ENCODE measurements at places on chromosomes 6 and 20.
A peak's percentile ranks its signal among the peaks of the same experiment; 100 is the strongest.

- no peak for DNase-seq
Measured at GRCh38 chr6:67630146-67630545, 1004.9 kb upstream of the ADGRB3 start.

- DNase-seq = peak; percentile 39
Measured at GRCh38 chr6:166997768-166998255, 1.4 kb upstream of the CEP43 start.

GRCh38 chr20:64142590-64142989, 21.7 kb upstream of the MYT1 start:
- no peak for DNase-seq

DNA sequence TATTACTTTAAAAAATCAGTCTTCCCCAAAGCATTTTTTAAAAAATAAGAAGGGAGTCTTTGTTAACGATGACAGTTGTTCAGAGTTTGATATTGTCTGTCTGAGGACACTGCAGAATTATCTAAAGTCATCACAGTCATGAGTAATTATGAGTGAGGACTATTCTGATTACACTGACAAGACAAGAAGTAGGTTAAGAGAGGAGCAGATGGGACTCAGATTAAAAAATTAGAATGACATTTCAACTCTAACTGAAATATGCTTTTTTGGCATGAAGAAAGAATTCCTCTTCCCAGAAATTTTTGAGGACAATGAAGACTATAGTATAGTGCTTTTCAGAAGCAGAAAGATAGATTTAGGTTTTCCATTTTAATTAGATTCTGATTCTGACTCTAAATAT, 456.5 kb downstream of the EPHA7 start:
- no peak for DNase-seq

DNA sequence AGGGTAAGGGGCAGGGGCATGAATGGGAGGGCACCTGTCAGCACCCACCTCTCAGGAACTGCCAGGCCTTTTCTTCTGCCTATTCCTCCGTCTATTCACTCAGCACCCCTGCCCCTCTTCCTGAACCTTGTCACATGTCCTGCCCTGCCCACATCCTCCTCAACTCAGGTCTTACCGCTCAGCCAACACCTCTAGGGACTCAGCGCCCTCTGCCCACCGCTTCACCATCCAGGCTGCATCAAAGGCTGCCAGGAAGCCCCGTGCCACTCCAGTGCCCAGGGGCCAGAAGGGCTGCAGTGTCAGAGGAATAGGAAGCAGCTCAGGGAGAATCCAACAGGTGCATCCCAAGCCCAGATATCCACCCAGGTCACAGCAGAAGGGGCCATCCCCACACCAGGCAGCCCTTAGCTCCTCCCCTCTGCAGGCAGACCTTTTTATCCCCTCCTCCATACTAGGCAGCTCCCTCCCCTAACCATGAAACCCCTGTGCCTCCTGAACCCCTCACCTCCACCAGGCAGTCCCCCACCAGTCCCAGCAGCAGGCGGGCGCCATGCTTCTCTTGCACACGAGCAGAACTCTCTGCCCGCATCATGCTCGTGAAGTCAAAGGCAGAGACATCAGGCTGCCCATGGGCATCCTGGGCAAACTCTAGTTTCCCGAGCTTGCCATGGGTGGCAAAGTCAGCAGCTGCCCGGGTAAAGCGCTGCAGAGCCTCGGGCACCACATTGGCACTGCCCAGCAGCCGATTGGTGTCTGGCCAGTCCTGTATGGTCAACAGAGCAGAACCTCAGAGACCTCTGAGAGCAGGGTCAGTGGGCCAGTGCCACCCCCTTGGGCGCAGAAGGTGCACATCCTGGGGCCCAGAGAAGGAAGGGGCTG, 5.5 kb downstream of the MICAL1 start:
- DNase-seq = peak; percentile 36

- no peak for DNase-seq
Measured at GRCh38 chr6:2820415-2820814, 21.2 kb downstream of the SERPINB1 start.

DNA sequence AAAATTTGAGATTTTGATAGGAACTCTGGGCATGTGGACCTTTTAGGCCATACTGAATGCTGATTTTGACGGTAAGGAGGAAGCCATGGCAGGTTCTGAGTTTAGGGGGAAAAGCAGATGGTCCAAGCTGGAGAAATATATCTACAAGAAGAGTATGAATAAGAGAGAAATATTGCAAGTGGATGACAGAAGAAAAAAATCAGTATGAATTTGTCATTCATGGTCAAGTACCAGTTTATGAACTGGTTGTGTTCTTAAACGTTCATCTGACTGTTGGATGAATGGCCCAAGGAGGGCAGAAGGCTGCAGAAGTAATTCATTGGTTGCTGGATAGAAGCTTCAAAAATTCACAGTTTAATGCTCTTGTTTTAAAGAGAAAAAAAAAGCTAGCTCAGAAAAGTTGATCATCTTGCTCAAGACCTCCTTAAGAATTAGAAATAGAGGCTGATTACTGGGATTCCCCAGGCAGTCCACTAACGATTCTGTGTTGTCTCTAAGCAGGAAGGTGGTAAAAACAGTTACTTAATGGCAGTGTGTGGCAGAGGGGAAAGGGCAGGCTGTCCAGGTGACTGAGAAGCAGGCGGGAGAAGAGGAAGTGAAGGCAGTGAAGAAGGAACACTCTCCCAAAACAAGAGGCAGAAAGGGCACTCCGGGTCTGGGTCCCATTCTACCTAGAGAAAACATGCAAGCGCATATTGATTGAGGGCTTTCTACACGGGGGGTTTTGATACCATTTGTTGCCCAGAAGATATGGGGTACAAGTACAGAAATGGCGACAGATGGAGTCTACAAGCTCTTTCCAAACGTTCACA, 2.0 kb upstream of the DUSP22 start:
- no peak for DNase-seq

Measured in CD4-positive, alpha-beta T cell treated with Interleukin-2 at 100 ng/mL for 4 hours (primary cell).